ENCODE measurements at places on chromosomes 3 and 15.

GRCh38 chr15:36673039-36673438 lies 93.6 kb downstream of the CDIN1 start:
- DNase-seq = no peak

DNA sequence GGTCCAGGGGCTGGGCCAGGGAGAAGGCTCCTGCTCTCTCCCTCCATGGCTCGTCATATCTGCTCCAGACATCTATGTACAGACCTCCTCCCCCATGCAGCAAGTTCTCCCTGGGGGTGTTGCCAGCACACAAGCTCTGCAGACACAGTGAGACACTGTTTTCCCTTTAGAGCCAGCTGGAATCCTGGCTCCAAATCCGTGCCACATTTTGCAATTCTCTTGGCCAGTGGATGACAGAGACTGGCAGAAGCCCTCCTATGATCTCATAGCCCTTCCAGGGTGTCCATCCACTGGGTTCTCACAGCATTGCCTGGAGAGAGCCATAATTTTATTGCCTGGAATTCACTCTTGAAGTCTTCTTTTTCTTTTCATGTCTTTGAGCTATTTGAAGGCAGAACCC lies 203.9 kb downstream of the TLE3 start:
- DNase-seq = no peak

GRCh38 chr15:85412066-85412465 lies 31.7 kb downstream of the AKAP13 start:
- no peak for DNase-seq

DNA sequence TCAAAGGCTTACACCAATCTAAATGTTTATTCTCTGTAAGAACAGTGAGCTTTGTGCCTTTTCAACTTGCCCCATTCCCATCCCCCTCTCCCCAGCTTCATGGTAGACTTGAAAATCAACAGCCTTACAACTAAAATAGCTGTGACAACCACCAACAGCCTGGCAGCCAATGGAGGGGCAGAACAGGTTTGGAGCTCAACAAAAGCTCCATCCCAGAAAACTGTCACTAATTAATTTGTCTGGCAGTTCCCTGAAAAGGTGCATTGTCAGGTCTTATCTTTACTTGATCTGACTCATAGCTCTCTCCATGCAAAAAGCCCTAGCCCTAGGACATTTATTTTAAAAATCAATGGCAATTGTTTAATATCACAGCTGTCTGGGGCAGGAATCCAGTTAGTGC lies 22.6 kb downstream of the MTHFS start:
- no peak for DNase-seq

GRCh38 chr3:175224051-175224450 lies 364.9 kb downstream of the NAALADL2 start:
- DNase-seq = no peak

DNA sequence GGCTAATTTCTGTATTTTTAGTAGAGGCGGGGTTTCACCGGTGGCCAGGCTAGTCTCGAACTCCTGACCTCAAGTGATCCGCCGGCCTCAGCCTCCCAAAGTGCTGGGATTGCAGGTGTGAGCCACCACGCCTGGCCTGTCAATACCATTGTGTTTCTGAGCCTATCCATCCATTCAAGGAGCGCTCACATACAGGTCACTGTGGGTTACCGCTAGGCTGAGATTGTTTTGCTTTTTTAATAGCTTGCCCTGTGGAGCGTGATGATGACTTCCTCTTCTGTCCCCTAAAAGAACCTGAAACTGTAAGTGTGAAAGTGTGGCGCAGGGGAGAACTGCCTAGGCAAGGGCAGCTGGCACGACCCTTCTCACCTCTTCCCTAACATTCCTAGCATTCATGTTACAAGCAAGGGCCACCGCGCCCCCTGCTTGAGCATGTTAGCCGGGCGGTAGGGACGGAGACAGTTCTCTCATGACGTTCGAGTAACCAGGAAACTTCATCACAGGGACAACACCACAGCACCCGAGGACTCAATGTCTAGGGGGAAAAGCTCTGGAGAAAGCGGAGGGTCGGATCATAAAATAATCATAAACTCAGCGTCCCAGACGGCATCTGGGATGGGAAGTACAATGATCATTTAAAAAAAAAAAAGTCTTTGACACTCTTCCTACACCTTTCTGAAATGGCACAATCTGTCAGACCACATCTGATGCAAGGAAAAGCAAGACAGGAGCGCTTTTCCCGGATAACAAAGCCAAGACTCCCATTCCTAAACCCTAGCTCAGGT lies 790 bp downstream of the LAMP3 start:
- DNase-seq = no peak

- DNase-seq = no peak
Measured at GRCh38 chr3:149332227-149332765, 1.1 kb downstream of the TM4SF18 start.

- no peak for DNase-seq
Measured at GRCh38 chr15:57343498-57343897, 32.8 kb upstream of the CGNL1 start.

DNA sequence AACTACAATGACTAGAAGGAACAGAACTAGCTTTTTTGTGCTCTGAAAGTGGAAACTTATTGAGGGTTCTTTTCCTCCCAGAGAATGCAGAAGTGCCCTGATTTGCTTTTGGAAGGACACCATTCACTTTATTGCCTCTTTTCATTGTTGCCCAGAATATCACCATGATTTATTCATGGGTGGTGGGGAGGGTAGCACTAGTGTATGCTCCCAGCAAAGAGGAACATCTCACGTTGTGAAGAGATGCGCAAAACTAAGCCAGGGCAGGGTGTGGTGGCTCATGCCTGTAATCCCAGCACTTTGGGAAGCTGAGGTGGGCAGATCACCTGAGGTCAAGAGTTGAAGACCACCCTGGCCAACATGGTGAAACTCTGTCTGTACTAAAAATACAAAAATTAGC lies 31.4 kb downstream of the FLNB start:
- DNase-seq = no peak

GRCh38 chr3:182243625-182244024 lies 531.9 kb downstream of the SOX2 start:
- no peak for DNase-seq

DNA sequence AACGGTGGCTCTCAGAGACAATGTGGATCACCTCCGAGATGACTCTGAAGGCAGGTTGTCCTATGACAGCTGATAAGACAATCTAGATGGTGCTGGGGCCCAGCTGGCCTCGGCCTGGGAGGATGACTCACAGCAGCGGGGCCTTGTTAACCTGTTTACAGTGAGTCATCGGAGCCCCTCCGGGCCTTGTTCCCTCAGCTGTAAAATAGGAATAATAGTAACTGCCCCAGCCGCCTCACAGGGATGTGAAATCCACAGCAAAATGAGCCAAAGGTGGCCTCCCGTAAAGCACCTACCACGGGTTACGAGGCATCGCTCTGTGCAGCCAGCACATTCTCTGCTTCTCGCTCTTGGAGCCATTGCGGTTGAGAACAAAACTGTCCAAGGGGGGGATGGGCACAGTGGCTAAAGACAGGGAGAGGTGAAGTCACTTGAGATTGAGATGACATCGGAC lies 88.6 kb upstream of the RASGRF1 start:
- DNase-seq = no peak

- DNase-seq = no peak
Measured at GRCh38 chr3:128701342-128702212, 24.4 kb upstream of the RAB7A start.

- DNase-seq = peak; percentile 6
Measured at GRCh38 chr3:51099794-51100535, 285.1 kb upstream of the MANF start.

GRCh38 chr3:96354742-96355141 lies 459.7 kb upstream of the EPHA6 start:
- DNase-seq = no peak

DNA sequence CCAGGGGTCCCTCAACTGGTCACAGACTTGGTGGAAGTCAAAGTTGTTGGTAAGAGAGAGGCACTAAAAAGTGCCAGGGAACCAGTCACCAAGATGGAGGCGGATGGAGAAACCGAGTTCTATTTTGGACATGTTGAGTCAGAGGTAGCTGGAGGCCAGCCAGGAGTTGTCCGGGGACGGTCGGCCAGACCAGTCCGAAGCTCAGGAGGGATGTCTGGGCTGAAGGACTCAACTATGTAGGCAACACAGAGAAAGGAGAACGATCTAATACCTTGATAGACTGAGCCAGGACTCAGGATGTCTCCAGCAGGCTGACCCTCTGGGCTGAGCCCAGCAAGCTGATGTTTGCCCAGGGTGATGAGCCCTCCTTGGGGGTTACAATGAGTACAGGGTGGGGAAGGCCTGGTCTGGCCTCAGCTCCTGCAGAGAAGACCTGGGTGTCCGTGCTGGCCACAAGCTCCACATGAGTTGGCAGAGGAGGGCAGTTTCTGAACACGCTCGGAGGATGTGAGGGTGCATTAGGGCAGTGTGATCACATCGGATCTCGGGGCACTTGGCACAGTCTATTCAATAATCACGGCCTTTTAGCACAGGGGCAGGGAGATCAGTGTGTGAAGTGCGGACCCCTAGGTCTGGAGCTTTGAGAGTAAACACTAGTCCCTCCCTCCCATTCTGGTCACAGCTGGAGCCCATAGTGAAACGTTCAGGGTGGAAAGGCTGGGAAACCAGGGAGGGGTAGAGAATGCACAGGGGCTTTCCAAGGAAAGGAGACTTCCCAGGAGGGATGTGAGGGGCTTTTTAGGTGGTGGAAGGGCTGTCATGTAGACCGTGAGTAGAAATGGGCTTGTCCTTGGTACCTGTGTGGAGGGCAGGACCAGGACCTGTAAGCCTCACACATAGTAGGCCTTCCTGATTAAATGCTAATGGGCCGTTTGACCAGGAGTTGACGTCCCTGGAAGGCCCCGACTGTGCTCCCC lies 111.9 kb downstream of the ETFA start:
- DNase-seq = no peak

GRCh38 chr3:175246766-175247165 lies 387.6 kb downstream of the NAALADL2 start:
- no peak for DNase-seq

- DNase-seq = no peak
Measured at GRCh38 chr3:137972396-137972795, 37.6 kb upstream of the CLDN18 start.

DNA sequence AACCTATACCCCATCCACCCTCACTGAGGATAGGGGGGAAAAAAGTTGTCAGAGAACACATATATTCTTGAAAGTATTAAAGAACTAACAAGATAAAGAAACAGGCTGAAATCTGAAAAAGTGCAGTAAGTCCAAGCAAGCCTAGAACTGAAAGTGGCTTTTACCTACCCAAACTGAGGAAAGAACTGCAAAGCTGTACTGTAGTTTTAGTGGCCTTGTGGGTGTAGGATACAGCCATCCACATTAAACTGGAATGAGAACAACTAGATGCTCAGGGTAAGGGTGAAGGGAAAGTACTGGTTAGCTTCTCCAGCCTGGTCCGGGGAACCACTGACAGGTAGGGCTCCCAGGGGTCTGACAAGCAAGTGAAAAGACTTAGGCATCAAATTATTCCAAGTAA lies 10.1 kb downstream of the UBP1 start:
- no peak for DNase-seq

- DNase-seq = no peak
Measured at GRCh38 chr3:119427669-119428068, 35.7 kb downstream of the TMEM39A start.

- DNase-seq = no peak
Measured at GRCh38 chr3:117665296-117665695, 955.7 kb downstream of the TUSC7 start.

GRCh38 chr3:193822492-193823212 lies 229.6 kb downstream of the OPA1 start:
- DNase-seq = peak; percentile 14

- no peak for DNase-seq
Measured at GRCh38 chr3:188165596-188165995, 11.6 kb downstream of the LPP start.

DNA sequence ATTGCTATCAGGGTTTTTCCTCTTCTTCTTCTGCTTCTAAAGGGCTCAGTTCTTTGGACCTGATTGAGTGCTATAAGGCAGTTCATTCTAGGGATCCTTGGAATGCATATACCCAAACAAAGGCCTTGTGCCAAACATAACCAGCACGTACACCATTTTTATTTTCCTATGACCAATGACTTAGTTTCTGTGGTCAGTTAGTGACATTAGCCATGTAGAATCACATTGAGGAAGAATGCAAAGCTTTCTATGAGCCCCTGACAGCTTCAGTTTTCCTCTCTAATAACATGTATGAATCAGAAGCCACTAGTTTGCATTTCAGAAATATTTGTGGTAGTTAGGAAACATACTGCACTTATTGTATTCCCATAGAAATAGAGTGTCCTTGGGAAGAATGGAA lies 240.0 kb downstream of the THRB start:
- peak; percentile 85 for DNase-seq

- no peak for DNase-seq
Measured at GRCh38 chr3:53665608-53666425, 171.4 kb downstream of the CACNA1D start.

GRCh38 chr3:86921971-86922680 lies 68.8 kb downstream of the VGLL3 start:
- no peak for DNase-seq

DNA sequence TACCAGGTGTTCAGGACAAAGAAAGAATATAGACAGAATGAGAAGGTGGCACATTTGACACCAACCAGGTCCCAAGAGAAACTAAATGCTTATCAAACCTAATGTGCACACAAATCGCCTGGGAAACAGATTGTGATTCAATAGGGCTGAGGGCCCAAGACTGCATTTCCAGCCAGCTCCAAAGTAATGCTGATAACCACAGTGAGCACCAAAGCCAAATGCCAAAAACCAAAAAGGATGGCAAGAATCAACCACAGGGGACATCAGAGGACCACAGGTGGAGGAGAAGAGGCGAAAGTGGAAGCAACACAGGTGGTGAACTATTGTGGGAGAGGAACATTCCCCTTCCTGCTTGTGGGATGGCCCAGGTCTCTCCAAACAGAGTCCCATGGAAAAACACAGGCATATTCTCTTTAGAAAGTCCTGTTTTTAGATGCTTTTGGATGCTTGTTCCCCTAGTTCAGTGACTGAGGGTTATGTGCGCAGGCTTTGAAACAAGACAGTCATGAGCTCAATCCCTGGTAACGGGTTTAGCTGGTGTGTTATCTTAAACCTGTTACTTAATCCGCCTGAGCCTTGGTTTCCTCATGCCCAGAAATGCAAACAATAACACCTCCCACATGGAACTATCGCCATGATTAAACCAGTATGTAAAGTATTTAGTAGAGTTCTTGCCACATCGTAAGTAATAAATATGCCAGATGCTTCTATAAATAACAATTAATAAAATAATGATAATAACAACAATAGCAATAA lies 241.7 kb downstream of the ATP8B4 start:
- no peak for DNase-seq

DNA sequence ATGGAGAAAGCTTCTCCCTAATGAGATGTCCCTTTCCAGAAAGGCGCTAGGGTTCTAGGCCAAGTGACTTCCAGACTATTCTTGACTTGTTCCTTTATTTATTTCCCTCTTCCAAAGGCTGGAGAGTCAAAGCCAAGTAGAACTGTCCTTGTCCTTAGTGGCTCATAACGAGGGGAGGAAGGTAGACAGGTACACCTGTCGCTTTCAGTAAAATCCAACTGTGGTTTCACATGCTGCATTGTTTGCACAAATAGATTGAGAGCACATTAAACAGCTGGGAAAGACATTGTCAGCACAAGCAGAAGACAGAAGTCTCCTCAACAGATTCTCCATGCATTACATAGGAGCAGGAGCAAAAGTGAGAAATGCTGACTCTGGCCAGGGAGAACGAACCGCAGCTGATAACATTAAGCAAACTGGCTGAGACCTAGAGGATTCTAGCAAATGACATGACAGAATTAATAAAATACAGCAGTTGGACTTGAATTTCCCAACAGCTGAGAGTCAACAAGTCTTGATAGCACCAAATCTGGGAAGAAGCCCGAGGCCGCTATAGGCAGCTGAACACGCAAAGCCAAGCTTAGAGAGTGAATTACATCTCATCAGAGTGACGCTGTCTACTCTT lies 227.7 kb downstream of the TLE3 start:
- DNase-seq = no peak
